ENCODE measurements at places on chromosomes 4 and X. TPM values are rescaled to one million over a fixed set of nuclear protein-coding genes. Genes with fewer than 3 reads are reported as not detected.

FGF5 gene
- polyA plus RNA-seq = 56.4 TPM

ADAMTS3 gene
- polyA plus RNA-seq = 1.7 TPM

UNC5C gene
- polyA plus RNA-seq = 11.6 TPM

NR0B1 gene
- not detected for polyA plus RNA-seq

- DNase-seq = no peak
- H3K4me3 ChIP-seq = no peak overlapping the region
- no peaks in the 10 kb centered on the region for H3K36me3 ChIP-seq
- no peaks in the 10 kb centered on the region for H3K4me1 ChIP-seq
- no peak overlapping the region for H3K27ac ChIP-seq
- no peaks in the 10 kb centered on the region for H3K27me3 ChIP-seq
Measured at GRCh38 chr4:106738121-106738520, 298.0 kb downstream of the DKK2 start.

DNA sequence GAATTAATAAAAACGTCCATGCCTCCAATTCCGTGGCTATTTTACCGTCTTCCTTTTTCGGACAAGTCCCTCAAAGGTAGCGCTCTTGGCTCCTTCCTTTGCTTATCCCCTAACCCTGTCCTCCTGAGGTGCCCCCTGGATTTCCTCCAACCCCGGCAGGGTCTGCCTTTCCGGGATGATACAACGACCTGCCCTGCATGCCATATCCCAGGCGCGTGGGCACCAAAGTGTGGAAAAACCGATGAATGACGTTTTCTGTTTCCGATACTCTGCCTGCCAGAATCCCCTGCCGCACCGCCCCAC, 706 bp upstream of the CSTF2 start:
- no peaks in the 10 kb centered on the region for H3K4me1 ChIP-seq
- H3K27ac ChIP-seq = peak overlapping the region; percentile 67
- peak overlapping the region; percentile 75 for H3K4me3 ChIP-seq
- no peak for DNase-seq

DNA sequence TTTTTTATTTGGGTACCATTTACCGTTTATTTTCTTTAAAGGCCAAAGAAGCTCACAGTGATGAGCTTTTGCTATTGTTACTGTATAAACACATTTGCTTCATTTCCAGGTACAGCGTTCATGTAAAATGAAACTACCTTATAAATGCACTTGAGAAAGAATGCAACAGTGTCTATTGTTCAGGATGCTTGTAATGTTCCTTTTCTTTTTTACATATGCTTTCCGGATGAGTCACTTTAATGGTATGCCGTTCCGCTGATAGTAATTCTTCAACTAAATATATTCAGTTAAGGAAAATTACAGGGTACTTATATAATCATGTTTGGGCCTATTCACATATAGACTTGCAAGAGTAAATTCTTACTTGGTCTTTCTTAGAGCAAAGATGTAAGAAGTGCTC, 354.9 kb downstream of the RPA4 start:
- no peak overlapping the region for H3K27ac ChIP-seq
- peak; percentile 71 for DNase-seq
- no peaks in the 10 kb centered on the region for H3K36me3 ChIP-seq
- no peaks in the 10 kb centered on the region for H3K27me3 ChIP-seq
- no peak overlapping the region for H3K4me3 ChIP-seq

- no peak overlapping the region for H3K4me3 ChIP-seq
- H3K36me3 ChIP-seq = no peaks in the 10 kb centered on the region
- H3K4me1 ChIP-seq = peaks cover 7% of the 10 kb centered on the region
- no peak overlapping the region for H3K27ac ChIP-seq
- no peak for DNase-seq
- no peaks in the 10 kb centered on the region for H3K27me3 ChIP-seq
Measured at GRCh38 chrX:150198776-150199175, 164.3 kb upstream of the MAMLD1 start.

- no peak for DNase-seq
- no peaks in the 10 kb centered on the region for H3K27me3 ChIP-seq
- H3K4me1 ChIP-seq = no peaks in the 10 kb centered on the region
- no peak overlapping the region for H3K27ac ChIP-seq
Measured at GRCh38 chr4:84956014-84956413, 10.5 kb downstream of the WDFY3 start.

GRCh38 chrX:48589482-48590162, 7.7 kb upstream of the WDR13 start:
- H3K4me1 ChIP-seq = peaks cover 3% of the 10 kb centered on the region
- H3K4me3 ChIP-seq = no peak overlapping the region
- no peaks in the 10 kb centered on the region for H3K27me3 ChIP-seq
- H3K36me3 ChIP-seq = no peaks in the 10 kb centered on the region
- H3K27ac ChIP-seq = no peak overlapping the region
- no peak for DNase-seq

DNA sequence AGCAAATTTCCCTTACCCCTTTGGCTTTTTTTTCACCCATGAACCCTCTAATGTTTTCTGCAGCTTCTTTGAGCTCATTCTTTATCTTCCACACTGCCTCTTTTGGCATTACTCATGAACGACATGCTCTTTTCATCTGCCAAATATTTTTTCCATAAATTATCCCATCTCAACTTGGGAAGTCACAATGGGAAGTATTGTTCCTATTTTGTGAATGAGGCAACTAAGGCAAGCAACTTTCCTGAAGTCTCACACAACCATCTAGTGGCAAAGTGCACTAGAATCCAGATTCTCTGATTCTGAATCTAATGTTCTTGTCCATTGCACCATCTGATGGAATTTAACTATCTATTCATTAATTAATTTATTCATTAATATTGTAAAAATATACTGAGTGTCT, 625 bp downstream of the RTL9 start:
- no peak overlapping the region for H3K27ac ChIP-seq
- no peaks in the 10 kb centered on the region for H3K27me3 ChIP-seq
- no peaks in the 10 kb centered on the region for H3K36me3 ChIP-seq
- H3K4me3 ChIP-seq = no peak overlapping the region
- no peak for DNase-seq

DNA sequence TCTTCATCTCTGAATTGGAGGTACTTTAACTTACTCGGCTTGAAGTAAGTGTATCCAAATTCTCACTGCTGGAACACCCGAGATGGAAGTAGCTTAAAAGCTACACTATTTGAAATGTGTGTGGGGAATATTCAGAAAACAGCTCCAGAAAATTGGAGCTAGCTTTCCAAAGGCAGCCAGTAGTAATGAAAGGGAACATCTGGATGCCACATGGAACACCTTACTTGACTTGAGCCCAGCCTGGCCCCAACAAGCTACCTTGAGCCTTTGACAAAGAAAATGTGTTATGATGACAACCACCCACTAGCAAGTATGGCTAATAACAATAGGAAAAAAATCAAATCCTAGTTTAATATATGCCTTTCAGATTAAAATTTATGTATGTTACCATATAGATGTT, 161.5 kb downstream of the PRDM5 start:
- no peak overlapping the region for H3K4me3 ChIP-seq
- DNase-seq = no peak
- H3K4me1 ChIP-seq = no peaks in the 10 kb centered on the region
- no peaks in the 10 kb centered on the region for H3K27me3 ChIP-seq
- H3K36me3 ChIP-seq = no peaks in the 10 kb centered on the region

GRCh38 chr4:183118585-183118984, 19.5 kb downstream of the WWC2 start:
- peaks cover 8% of the 10 kb centered on the region for H3K4me1 ChIP-seq
- DNase-seq = peak; percentile 68
- H3K27me3 ChIP-seq = no peaks in the 10 kb centered on the region
- peak overlapping the region; percentile 30 for H3K27ac ChIP-seq

- no peaks in the 10 kb centered on the region for H3K36me3 ChIP-seq
- no peak overlapping the region for H3K27ac ChIP-seq
- no peak overlapping the region for H3K4me3 ChIP-seq
- DNase-seq = no peak
- no peaks in the 10 kb centered on the region for H3K4me1 ChIP-seq
Measured at GRCh38 chr4:114161809-114162208, 182.4 kb upstream of the ARSJ start.

GRCh38 chrX:136858007-136858756, 22.3 kb downstream of the RBMX start:
- no peak overlapping the region for H3K4me3 ChIP-seq
- DNase-seq = peak; percentile 10
- no peaks in the 10 kb centered on the region for H3K4me1 ChIP-seq
- H3K27me3 ChIP-seq = no peaks in the 10 kb centered on the region
- no peaks in the 10 kb centered on the region for H3K36me3 ChIP-seq

- no peaks in the 10 kb centered on the region for H3K27me3 ChIP-seq
- no peaks in the 10 kb centered on the region for H3K4me1 ChIP-seq
- no peaks in the 10 kb centered on the region for H3K36me3 ChIP-seq
- no peak overlapping the region for H3K27ac ChIP-seq
Measured at GRCh38 chr4:136540747-136541146, 991.5 kb downstream of the PCDH18 start.

DNA sequence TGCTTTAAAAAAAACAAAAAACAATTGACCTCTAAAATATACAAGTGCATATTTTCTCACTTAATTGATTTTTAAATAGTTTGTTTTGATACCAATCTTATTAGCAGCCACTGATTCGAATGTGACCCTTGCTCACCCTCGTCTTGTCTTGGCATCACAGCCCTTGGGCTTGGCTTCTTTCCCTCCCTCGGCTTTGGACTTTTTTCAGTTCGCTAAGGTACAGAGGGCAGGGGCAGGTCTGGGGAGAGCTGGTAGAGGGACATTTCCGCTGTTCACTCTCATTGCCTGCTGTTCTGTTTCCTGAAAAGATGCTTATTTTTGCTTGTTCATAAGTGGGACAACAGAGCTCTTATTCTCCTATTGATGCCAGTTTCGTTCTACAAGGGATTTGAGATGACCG, 88.5 kb upstream of the RPS6KA3 start:
- no peak for DNase-seq
- no peaks in the 10 kb centered on the region for H3K27me3 ChIP-seq
- no peaks in the 10 kb centered on the region for H3K36me3 ChIP-seq
- no peak overlapping the region for H3K4me3 ChIP-seq
- H3K27ac ChIP-seq = no peak overlapping the region
- no peaks in the 10 kb centered on the region for H3K4me1 ChIP-seq

All from fibroblast of lung (primary cell).